A549 treated with ZK216348 at 1 μM for 4 hours (cell line): ENCODE measurements at places on chromosomes 16 and 17. TPM values are rescaled to one million over a fixed set of nuclear protein-coding genes. Genes with fewer than 3 reads are reported as not detected.

MBTPS1 gene
- 34.2 to 49.0 TPM (median 46.7 TPM) in 5 replicates for total RNA-seq

METRNL gene
- total RNA-seq = 19.1 to 32.2 TPM (median 27.6 TPM) in 5 replicates

APOH gene
- total RNA-seq = 3.9 to 5.8 TPM (median 4.8 TPM) in 5 replicates

ANKRD40CL gene
- total RNA-seq = not detected in 5 replicates

KRT23 gene
- total RNA-seq = 0.08 to 0.31 TPM (median 0.18 TPM) in 3 of 5 replicates, not detected in the others

HEATR9 gene
- total RNA-seq = not detected in 5 replicates

HS3ST3A1 gene
- total RNA-seq = 0.36 TPM in 1 of 5 replicates, not detected in the others

SLC13A5 gene
- 0.11 to 0.40 TPM (median 0.20 TPM) in 4 of 5 replicates, not detected in the other for total RNA-seq

PABPN1L gene
- not detected in 5 replicates for total RNA-seq

NPIPA3 gene
- 1.3 to 2.3 TPM (median 1.8 TPM) in 5 replicates for total RNA-seq

IL17C gene
- not detected in 5 replicates for total RNA-seq

SYNGR3 gene
- 4.4 to 8.7 TPM (median 8.3 TPM) in 5 replicates for total RNA-seq

PRSS33 gene
- not detected in 5 replicates for total RNA-seq

FAM234A gene
- 35.5 to 52.7 TPM (median 48.7 TPM) in 5 replicates for total RNA-seq

KRTAP9-2 gene
- not detected in 5 replicates for total RNA-seq

C1QTNF8 gene
- not detected in 5 replicates for total RNA-seq

KCNH6 gene
- total RNA-seq = not detected in 5 replicates

RNF157 gene
- total RNA-seq = 8.0 to 10.1 TPM (median 8.6 TPM) in 5 replicates

KCNG4 gene
- total RNA-seq = not detected in 5 replicates

ERN2 gene
- total RNA-seq = 0.20 TPM in 1 of 5 replicates, not detected in the others

EFCAB13 gene
- 0.68 to 3.4 TPM (median 2.6 TPM) in 5 replicates for total RNA-seq

MMP25 gene
- 0.79 to 0.99 TPM (median 0.86 TPM) in 5 replicates for total RNA-seq

ZPBP2 gene
- not detected in 5 replicates for total RNA-seq

VAT1L gene
- not detected in 5 replicates for total RNA-seq

MAF gene
- total RNA-seq = 0.25 to 0.55 TPM (median 0.39 TPM) in 5 replicates

C1QL1 gene
- total RNA-seq = 13.1 to 36.0 TPM (median 31.1 TPM) in 5 replicates

TBC1D3K gene
- not detected in 5 replicates for total RNA-seq

HOXB1 gene
- total RNA-seq = not detected in 5 replicates
